ENCODE measurements at places on chromosomes 1 and 21.

DNA sequence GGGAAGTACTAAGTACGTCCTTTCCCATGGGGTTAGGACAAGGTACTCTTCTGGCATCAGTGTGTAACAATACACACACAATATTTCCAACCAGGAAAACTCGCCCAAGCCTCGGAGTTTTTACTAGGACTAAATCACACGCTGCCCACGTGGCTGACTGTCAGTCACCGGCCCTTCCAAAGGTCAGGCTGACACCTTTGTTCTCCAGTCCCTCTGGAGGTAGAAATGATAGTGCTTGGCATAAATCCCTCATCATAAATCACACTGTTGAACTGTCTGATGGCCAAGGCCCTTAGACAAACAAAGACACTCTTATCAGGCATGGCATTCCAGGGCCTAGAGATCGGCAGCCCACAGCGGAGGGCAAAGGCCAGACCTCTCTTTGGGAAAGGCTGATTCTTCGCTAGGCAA lies 16.9 kb upstream of the SLAMF9 start:
- no peak for DNase-seq

DNA sequence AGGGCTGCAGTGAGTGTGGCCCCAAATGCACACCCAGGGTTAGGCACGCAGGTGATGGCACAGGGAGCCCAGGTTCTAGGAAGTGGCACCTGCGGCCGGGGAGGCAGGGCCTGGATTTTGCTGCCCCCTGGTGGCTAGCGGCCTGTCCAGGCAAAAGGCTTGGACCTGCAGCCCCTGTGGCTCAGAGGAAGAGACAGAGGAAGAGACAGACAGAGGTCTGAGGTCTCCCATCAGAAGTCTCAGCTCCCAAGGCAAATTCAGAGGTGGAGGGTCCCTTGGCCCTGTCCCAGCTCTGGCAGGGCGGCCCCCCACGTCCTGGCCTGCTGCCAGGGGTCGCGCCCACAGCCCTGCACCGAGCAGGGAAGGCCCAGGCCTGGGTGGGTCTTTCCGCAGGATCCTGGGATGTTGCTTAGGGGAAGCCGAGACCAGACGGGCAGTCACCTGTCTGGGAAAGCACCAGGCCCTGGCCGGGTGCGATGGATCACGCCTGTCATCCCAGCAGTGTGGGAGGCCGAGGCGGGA lies 8.0 kb upstream of the TNFRSF14 start:
- no peak for DNase-seq

- no peak for DNase-seq
Observed at GRCh38 chr1:233904633-233905415, at the start of gene SLC35F3. SLC35F3 (plus strand) TSS chr1:233904676.

GRCh38 chr1:31216016-31216415 lies 23.7 kb downstream of the NKAIN1 start:
- no peak for DNase-seq

DNA sequence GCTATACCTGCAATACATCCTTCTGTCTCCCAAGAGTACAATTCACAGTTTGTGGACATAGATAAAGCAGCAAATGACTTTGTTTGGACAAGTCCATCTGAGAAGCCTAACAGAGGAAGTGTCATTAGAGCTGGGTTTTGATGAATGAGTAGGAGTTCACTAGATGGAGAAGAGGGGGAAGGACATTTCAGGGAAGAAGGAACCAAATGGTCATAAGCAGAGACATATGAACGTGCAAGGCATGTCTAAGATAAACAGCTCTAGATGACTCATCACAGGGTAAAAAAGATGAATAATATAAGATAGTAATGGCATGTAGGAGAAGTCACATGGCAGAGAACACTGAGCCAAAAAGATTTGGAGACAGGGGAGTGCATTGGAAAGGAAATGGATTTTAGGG lies 54.5 kb downstream of the HMGB4 start:
- DNase-seq, result no peak

- no peak for DNase-seq
Observed at GRCh38 chr1:163069655-163070277, 605 bp downstream of the RGS4 start.

GRCh38 chr1:209542585-209542984 lies 40.9 kb upstream of the CAMK1G start:
- no peak for DNase-seq

- no peak for DNase-seq
Observed at GRCh38 chr1:78716186-78716585, 66.6 kb downstream of the IFI44 start.

- no peak for DNase-seq
Observed at GRCh38 chr1:229158927-229159326, 112.0 kb upstream of the RAB4A start.

Data from smooth muscle cell of the brain vasculature (primary cell).